ENCODE measurements at places on chromosomes 5 and 9. TPM values are rescaled to one million over a fixed set of nuclear protein-coding genes. Genes with fewer than 3 reads are reported as not detected.
A peak's percentile ranks its signal among the peaks of the same experiment; 100 is the strongest.

GZMA gene
- 0.51 TPM for total RNA-seq

GRM6 gene
- not detected for total RNA-seq

GRCh38 chr5:107713228-107713627, 42.5 kb upstream of the EFNA5 start:
- DNase-seq: no peak

DNA sequence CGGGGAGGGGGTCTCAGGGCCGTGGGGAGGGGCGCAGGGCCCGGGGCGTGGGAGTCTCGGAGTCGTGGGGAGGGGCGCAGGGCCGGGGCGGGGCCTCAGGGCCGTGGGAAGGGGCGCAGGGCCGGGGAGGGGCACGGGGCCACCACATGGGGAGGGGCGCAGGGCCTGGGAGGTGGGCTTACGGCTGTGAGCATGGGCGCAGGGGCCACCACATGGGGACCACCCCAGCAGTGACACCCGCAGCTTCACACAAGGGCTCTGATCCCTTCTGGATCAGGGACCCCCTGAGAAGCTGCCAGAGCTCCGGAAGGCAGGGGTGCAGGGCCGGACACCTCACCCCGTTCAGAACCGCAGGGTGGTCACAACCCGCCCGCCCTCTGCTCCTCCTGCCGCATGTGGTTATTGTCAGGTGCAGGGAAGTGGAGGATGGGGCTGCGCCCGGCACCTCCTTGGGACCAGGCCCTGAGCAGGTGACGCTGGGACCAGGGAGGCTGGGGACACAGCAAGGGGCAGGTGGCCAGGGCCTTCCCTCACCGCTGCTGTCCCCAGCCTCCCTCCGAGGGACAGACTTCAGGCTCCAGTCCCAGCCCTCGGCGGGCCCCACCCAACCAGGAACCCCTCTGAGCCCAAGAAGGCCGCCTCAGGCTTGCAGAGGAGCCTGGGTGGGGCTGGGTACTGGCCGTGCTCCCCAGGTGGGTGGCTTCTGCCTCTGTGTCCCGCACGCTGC, 53.7 kb downstream of the EXD3 start:
- no peak for DNase-seq

GRCh38 chr5:139707445-139708003, 59.4 kb downstream of the CXXC5 start:
- no peak for DNase-seq

DNA sequence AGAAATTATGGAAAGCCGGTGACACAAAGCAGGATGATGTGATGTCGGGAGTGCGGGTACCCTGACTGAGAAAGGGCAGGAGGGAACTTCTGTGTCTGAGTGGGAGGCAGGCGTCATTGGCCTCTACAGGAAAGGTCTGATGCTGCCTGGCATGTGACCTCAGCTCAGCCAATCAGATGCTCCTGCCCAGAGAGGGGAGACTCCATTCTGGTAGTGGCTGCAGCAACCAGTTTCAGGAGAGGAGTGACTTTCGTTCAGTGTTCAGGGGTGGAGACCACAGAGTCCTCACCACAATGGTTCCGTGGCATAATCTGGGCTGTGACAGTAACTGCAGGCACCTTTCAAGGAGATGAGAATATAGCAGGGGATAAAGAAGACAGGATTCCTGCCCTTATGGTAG, 6.7 kb upstream of the SFXN1 start:
- no peak for DNase-seq

DNA sequence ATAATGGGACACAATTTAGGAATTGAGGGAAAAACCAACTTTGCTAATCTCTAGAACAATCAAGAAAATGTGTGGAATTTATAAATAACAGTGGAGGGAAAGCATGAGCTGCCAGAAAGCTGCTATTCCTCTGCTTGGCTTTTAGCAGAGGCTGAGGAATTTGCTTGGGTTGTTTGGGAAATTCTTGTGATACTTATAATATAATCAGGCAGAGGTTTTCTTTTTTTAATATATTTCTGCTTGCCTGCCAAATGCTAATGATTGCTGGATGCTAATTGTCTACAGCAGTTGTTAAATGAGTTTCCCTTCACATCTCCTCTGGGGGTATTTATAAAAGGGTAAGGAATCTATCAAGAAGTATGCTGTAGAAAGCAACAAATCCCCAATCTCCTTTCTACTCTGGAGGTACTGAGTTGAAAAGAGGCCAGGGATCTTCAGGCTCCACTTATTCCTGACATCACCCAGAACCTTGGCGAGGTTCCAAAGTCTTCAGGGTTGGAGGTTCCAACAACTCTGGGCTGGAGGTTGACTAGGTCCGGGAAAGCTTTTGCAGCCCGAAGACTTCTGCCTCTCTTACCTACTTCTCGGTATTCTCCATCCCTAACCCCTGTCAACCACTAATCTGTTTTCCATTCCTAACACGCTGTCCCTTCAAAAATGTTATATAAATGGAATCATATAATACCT, 60.4 kb upstream of the TMED7 start:
- DNase-seq: peak; percentile 62

Data from tongue (tissue), 3 donors.